Activated CD4-positive, alpha-beta memory T cell treated with anti-CD3 and anti-CD28 coated beads, Interleukin-2, amount 10 ng/mL, durations not matched to agents 7 days and 5 days (primary cell): ENCODE measurements at places on chromosomes 5 and 9. TPM values are rescaled to one million over a fixed set of nuclear protein-coding genes. Genes with fewer than 3 reads are reported as not detected.

TUSC1 gene
- total RNA-seq: not detected

GRCh38 chr9:78806492-78807160, 509.7 kb downstream of the PSAT1 start:
- no peak for DNase-seq

ANXA2R gene
- total RNA-seq: 25.1 TPM

DNA sequence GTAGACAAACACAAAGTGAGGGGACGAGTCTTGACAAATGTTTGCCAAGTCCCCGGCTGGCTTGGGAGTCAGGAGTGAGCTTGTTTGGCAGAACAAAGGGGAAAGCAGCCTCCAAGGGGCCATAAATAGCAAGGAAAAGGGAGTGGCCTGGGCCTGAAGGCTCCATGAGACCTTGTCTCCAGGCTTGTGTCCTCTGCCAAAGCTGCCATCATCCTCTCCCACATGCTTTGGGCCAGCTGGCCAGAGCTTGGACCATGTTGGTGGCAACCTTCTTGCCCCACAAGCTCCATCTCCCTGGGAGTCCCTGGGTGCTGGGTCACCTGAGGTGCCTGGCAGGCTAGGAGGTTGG, 13.3 kb upstream of the PITX1 start:
- no peak for DNase-seq

GRCh38 chr5:119178435-119178834, 107.5 kb downstream of the DMXL1 start:
- no peak for DNase-seq

GRCh38 chr5:103041071-103041676, 78.8 kb downstream of the GIN1 start:
- DNase-seq: no peak

- no peak for DNase-seq
These were observed 300.5 kb downstream of the SLCO4C1 start for GRCh38 chr5:101995585-101995984.

DNA sequence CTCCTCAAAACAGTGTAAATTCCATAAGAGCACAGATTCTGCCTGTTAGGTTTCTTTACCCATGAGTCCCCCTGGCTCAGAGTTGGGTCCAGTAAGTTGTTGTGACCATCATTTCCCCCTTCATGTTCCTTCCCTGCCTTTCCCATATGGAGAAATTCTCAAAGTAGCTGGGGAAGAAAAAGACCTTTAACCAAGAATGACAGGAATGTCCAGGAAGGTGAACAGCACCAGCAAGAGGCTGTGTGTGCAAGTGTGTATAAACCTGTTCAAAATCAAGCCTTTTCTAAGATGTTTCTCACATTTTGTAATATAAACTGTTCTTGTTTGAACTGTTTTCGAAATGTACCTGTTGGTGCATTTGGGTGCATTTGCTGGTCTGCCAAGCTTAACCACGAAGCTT, 238.2 kb downstream of the SLIT3 start:
- DNase-seq: no peak
